Fibroblast of villous mesenchyme (primary cell): ENCODE measurements at places on chromosomes 5 and 9. TPM values are rescaled to one million over a fixed set of nuclear protein-coding genes. Genes with fewer than 3 reads are reported as not detected.
A peak's percentile ranks its signal among the peaks of the same experiment; 100 is the strongest.

PDGFRB gene
- 341 TPM in 2 replicates for total RNA-seq

SMIM33 gene
- not detected in 2 replicates for total RNA-seq

- DNase-seq: no peak
These were observed 9.7 kb upstream of the COL5A1 start for GRCh38 chr9:134631881-134632280.

DNA sequence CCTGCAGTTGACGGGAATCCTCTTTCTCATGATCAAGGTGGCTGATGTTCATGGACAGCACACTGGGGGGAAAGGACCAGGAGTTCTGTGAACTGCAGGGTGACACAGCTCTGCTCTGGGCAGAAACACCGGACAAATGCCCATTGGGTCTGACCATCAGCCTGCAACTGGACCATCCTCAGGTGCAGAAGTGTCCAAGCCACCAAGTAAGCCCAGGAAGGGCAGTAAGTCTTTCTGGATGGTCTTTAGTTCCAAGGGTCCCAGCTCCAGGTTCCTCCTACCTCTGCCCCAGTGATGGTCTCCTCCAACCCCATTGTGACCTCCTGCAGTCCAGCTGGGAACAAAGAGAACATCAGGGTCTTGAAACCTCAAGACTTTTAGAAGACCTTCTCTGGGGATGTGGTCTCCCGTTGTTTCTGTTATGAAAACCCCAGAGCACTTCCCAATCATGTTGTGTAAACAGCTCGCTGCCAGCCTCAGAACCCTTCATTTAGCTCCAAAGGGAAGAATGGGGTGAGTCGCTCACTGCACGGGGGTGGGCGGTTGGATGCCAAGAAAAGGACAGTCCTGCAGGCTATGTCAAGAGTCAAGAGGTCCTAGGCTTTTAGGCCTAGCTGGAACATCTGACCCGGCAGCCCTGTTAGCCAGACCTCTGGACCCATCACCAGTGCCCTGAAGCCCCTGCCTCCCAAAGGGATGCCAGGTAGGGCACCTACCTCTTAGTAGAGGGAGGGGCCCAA lies 41.8 kb upstream of the TCF7 start:
- DNase-seq: no peak

GRCh38 chr9:68998812-68999211 lies 15.1 kb downstream of the PRKACG start:
- no peak for DNase-seq

DNA sequence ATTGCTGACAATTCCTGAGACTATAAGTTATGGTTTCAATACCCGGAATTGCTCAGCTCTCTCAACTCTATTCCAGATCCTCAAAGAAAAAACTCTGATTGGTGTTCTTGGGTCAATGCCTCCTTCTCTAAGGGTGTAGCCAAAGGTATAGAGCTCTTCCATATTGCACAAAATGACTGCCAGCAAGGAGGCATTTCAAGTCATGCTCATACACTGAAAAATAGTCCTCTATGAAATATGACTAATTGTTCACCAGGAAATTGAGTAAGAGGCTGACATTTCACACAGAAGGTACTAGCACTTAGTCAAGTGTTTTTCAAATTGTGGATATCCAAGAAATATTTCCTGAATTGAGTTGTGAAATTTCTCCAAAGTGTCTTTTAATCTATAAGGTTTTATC lies 111.1 kb upstream of the KLF9 start:
- DNase-seq: peak; percentile 35
